Neural progenitor cell (in vitro differentiated cells): ENCODE measurements at places on chromosomes 1 and 21. TPM values are rescaled to one million over a fixed set of nuclear protein-coding genes. Genes with fewer than 3 reads are reported as not detected.

DNA sequence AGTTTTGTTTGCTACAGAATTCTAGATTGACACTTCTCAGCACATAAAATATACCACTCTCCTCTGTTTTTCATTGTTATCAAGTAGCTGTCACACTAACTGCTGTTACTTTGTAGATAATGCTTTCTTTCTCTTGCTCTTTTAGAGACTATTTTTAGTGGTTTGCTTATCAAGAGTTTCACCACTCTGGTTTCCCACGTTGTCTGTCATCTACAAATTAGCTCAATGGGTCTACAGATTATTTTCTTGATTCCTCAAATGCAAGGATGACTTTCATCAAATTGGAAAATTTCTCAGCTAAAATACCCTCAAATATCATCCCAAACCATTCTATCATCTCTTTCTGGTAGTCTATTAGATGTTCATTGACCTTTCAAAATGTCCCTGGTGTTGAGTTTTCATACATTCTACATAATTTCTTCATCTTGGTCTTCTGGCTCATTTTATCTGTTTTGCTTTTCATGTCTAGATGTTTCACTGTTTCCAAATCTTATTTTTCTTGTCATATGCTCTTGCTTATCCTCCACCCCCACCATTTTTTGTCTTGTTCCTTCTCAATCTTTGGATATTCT, 122.5 kb downstream of the TRIM33 start:
- H3K27me3 ChIP-seq, result no peaks in the 10 kb centered on the region
- peaks cover 7% of the 10 kb centered on the region for H3K4me1 ChIP-seq
- no peak overlapping the region for H3K4me3 ChIP-seq
- no peak overlapping the region for H3K27ac ChIP-seq

GRCh38 chr1:19036041-19036812, 79.8 kb upstream of the IFFO2 start:
- no peaks in the 10 kb centered on the region for H3K27me3 ChIP-seq
- H3K27ac ChIP-seq, result no peak overlapping the region
- H3K4me1 ChIP-seq, result no peaks in the 10 kb centered on the region
- no peak overlapping the region for H3K4me3 ChIP-seq
- no peaks in the 10 kb centered on the region for H3K36me3 ChIP-seq
- no peak for DNase-seq

DNA sequence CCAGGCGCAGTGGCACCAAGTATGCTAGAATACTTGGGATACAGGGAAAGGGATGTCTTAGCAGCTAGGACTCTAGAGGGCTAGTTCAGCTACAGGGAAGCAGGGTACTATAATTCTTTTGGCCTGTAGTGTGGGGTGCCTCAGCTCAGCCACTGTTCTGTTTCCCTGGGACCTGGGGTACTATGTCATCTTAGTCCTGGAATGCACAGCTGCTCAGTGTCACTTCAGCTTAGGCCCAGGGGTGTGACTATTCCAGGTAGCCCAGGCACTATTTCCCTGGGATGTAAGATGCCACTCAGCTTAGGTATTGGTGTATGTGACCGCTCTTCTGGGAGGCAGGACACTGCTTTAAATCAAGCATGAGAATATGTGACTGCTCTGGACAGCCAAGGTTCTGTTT, 34.1 kb downstream of the RGSL1 start:
- H3K4me3 ChIP-seq, result no peak overlapping the region
- DNase-seq, result no peak
- no peaks in the 10 kb centered on the region for H3K4me1 ChIP-seq
- H3K36me3 ChIP-seq, result no peaks in the 10 kb centered on the region
- no peaks in the 10 kb centered on the region for H3K27me3 ChIP-seq

GRCh38 chr1:228740543-228741317, 5.5 kb downstream of the RHOU start:
- no peaks in the 10 kb centered on the region for H3K27me3 ChIP-seq
- no peaks in the 10 kb centered on the region for H3K36me3 ChIP-seq

DNA sequence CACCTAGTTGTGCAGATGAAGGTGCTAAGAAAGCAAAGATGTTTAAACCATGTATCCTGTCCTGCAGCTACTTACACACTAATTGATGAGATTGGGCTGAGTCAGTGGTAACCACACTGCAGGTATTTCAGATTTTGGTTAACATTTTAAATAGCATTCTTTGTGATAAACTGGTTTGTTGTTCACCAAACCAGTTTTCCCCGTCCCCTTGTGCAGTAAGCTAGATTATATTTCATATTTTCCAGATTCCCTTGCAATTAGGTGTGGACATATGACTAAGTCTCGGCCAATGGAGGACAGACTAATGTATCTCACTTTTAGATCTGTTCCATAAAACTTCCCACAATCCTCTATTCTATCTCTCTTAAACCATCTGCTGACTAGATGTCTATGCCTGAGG, 320.4 kb downstream of the RWDD3 start:
- no peaks in the 10 kb centered on the region for H3K27me3 ChIP-seq
- H3K27ac ChIP-seq, result no peak overlapping the region
- no peaks in the 10 kb centered on the region for H3K36me3 ChIP-seq
- no peak for DNase-seq
- no peaks in the 10 kb centered on the region for H3K4me1 ChIP-seq

DNA sequence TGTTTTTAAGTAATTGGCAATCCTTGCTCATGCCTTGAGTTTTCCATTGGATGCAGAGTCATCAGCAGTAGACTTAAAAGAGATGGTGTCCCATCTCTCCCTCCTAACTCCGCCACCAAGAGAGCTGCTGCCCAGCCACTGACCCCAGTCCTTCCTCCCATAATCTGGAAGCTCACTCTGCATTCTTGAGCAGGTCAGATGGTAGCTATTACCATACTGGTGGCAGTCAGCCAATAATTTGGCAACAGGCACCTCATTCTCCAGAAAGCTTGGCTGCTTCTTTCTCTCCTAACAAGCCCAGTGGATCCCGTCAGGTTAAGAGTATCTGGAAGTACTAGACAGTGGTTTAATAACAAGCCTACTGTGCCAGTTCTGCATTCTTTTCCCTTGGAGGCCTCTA, 272.1 kb downstream of the ZNF648 start:
- H3K27ac ChIP-seq, result no peak overlapping the region
- DNase-seq, result no peak
- H3K36me3 ChIP-seq, result no peaks in the 10 kb centered on the region
- no peaks in the 10 kb centered on the region for H3K4me1 ChIP-seq
- H3K4me3 ChIP-seq, result no peak overlapping the region

DNA sequence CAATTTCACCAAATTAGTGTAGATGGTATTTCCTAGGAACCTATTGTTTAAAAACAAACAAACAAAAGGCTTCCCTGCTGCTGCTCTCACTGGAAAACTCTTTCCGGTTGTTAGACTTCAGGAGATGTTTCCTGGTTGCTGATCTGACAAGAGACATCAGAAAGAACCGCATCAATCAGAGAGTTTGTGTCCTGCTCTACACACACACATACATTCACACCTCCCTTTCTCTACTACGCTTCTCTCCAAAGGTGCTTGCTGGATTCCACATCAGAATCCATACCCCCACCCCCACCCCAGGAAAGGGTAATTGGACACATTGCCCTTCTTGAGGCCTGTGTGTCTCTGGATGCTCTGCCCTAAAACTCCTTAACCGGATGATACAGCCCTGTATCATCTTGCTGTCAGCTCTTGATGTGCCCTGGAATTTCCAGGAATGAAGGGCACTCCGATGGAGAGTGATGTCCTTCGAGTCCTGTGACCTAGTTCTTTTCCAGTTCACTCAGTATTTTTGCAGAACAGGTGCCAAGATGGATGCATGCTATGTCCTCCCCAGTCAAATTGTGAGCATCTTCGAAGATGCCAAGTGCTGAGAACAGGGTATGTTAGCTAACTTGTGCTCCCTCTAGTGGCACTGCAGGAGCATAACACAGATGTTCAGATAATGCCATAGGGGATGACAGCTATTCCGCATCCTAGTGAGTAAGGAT, 113.7 kb upstream of the SLC35F3 start:
- H3K27ac ChIP-seq, result no peak overlapping the region
- peak; percentile 73 for DNase-seq
- H3K36me3 ChIP-seq, result no peaks in the 10 kb centered on the region
- no peaks in the 10 kb centered on the region for H3K4me1 ChIP-seq
- H3K27me3 ChIP-seq, result no peaks in the 10 kb centered on the region

GRCh38 chr1:180026556-180026955, 71.9 kb downstream of the CEP350 start:
- H3K36me3 ChIP-seq, result peaks cover 20% of the 10 kb centered on the region
- H3K4me3 ChIP-seq, result no peak overlapping the region
- no peak for DNase-seq
- H3K27me3 ChIP-seq, result no peaks in the 10 kb centered on the region
- no peaks in the 10 kb centered on the region for H3K4me1 ChIP-seq
- H3K27ac ChIP-seq, result no peak overlapping the region

DNA sequence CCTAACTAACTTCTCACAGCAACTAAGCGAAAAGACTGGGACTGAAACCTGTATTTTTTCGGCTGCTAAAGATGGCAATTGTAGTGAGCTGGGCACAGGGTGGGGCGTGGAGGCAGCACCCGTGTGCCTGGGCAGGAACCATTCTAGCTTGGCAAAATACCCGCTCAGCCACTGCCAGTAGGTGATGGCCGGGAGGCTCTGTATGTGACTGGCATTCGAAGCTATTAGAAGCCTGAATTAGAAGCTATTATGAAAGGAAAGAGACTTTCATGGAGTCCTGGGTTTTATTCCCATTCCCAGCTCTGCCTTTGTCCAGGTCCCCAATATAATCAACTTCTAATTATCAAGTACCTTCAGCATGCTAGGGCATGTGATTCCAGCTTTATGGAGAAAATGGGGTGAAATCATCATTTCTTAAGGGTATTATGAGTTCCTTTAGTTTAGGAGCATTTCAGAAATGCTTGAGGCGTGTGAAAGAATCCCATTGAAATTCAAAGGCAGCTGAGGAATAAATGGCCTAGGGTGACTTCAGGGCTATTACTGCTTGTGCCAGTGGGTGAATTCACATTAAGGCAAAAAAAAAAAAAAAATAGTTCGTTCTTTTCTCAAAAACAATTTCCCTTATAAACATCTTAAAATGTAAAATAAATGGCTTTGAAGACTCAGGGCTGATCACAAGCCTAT, 125.6 kb downstream of the KCNN3 start:
- no peaks in the 10 kb centered on the region for H3K27me3 ChIP-seq
- H3K27ac ChIP-seq, result no peak overlapping the region
- peaks cover 28% of the 10 kb centered on the region for H3K4me1 ChIP-seq
- no peak overlapping the region for H3K4me3 ChIP-seq

DNA sequence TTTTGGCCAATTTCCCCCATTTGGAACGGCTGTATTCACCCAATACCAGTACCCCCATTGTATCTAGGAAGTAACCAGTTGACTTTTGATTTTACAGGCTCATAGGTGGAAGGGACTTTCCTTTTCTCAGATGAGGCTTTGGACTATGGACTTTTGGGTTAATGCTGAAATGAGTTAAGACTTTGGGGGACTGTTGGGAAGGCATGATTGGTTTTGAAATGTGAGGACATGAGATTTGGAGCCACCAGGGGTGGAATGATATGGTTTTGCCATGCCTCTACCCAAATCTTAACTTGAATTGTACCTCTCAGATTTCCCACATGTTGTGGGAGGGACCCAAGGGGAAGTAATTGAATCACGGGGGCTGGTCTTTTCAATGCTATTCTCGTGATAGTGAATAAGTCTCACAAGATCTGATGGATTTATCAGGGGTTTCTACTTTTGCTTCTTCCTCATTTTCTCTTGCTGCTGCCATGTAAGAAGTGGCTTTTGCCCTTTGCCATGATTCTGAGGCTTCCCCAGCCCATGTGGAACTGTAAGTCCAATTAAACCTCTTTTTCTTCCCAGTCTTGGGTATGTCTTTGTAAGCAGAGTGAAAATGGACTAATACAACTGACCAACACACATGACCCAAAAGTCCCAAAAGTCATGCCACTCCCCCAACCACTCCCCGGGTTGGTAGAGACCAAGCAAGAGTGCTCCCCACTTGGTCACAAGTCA, 35.4 kb upstream of the ZNF496 start:
- H3K27ac ChIP-seq, result no peak overlapping the region
- no peaks in the 10 kb centered on the region for H3K27me3 ChIP-seq

The TAS1R3 gene
- total RNA-seq, result 0.22 TPM in 1 of 2 replicates, not detected in the other

The BMP8A gene
- total RNA-seq, result 0.12 TPM in 1 of 2 replicates, not detected in the other

The RYR2 gene
- total RNA-seq, result 0.28 and 0.90 TPM in 2 replicates

The KIF14 gene
- 39.0 and 60.2 TPM in 2 replicates for total RNA-seq

The ACTL8 gene
- total RNA-seq, result 0.15 TPM in 1 of 2 replicates, not detected in the other

The MFSD2A gene
- total RNA-seq, result 0.90 and 1.4 TPM in 2 replicates

The AMY1C gene
- total RNA-seq, result not detected in 2 replicates

The CD34 gene
- 0.12 and 0.43 TPM in 2 replicates for total RNA-seq
